ENCODE measurements at places on chromosomes 6 and 20. TPM values are rescaled to one million over a fixed set of nuclear protein-coding genes. Genes with fewer than 3 reads are reported as not detected.
A peak's percentile ranks its signal among the peaks of the same experiment; 100 is the strongest.

DNA sequence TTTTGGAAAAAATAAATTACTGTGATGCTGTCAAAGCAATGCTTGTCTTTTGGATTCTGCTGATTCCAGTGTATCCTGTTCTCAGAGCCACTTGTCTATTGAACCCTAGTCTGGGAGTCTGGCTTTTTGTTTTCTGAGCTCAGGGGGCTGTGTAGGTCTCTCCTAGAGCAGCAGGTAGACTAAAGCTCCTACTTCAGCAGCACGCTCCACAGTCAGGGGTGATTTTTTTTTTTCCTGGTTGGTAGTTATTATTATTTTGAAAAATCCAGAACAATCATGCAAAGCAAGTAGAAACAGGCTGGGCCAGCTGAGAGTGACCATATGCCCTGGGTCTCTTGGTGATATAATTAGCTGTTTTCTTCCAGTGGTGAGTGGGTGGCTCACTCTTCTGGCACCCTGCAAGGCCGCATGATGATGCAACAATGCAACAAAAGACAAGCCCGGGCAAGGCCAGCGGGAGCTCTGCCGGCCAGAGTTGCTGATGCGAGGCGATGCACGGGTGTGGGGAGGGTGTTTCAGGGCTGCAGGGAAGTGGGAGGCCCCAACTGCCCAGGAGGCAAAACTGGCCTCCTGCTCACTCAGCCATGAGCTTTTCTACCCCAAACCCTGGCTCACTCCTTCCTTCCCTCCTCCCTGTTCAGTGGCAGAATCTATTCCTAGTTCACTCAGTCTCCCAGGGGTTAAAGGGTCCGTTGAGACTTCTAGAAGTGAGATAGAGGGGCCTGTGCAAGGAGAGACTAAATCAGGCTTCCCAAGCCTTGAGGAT, 11.5 kb upstream of the CDKN1A start:
- H3K36me3 ChIP-seq, result no peaks in the 10 kb centered on the region
- no peak overlapping the region for H3K4me3 ChIP-seq
- H3K27ac ChIP-seq, result peak overlapping the region; percentile 91

Gene PCMT1
- total RNA-seq, result 104 TPM

- no peak overlapping the region for H3K27ac ChIP-seq
- DNase-seq, result no peak
- peaks cover 18% of the 10 kb centered on the region for H3K36me3 ChIP-seq
- no peaks in the 10 kb centered on the region for H3K4me1 ChIP-seq
- H3K4me3 ChIP-seq, result no peak overlapping the region
Observed at GRCh38 chr6:161151059-161151645, 122.7 kb downstream of the AGPAT4 start.

DNA sequence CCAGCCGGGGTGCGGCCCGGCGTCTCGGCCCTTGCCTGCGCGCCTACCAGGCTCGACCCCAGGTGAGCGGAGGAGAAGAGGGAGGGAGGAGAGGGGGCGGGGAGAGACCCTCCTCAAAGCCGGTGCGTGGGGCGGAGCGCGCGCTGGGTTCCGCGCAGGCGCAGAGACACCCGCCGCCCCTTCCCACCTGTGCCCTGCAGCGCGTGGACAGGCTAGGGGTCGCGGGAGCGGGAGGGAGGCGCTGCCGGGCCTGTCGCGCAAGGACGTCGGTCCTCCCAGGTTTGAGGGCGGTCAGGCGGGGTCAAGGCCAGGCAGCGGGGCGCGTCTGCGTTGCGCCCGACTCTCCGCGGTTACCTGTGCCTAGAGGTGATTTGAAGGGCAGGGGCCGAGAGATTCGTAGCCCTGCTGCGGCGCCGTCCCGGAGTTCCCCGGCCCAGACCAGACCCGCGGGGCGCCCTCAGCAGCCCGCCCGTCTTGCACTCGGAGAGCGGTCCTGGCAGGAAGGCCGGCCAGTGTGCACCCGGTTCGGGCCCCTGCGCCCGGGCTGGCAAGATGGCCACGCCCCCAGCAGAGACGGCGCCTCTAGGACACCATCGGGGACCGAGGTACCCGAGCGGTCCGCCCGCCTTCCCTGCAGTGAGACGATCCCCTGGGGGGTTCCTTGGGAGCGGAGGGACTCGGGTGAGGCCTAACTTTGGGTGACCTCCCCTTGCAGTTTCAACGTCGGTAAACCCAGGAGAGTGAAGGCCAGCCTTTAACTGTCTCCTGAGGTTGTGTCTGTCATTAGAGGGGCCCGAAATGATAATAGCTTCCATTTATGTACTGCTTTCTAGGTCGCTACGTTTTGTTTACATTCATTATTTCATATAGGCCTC, 546 bp downstream of the C6orf136 start:
- H3K27ac ChIP-seq, result peak overlapping the region; percentile 44
- H3K27me3 ChIP-seq, result no peaks in the 10 kb centered on the region
- H3K4me1 ChIP-seq, result peaks cover 9% of the 10 kb centered on the region
- H3K36me3 ChIP-seq, result peaks cover 24% of the 10 kb centered on the region
- peak; percentile 96 for DNase-seq

Gene RIMS4
- 0.29 TPM for total RNA-seq

GRCh38 chr20:11214256-11214840, 540.5 kb upstream of the JAG1 start:
- H3K36me3 ChIP-seq, result no peaks in the 10 kb centered on the region
- no peak for DNase-seq
- no peak overlapping the region for H3K27ac ChIP-seq
- no peaks in the 10 kb centered on the region for H3K27me3 ChIP-seq
- peaks cover 20% of the 10 kb centered on the region for H3K4me1 ChIP-seq
- H3K4me3 ChIP-seq, result no peak overlapping the region

Gene GABRR2
- not detected for total RNA-seq

Gene CLPSL2
- total RNA-seq, result not detected

- no peak for DNase-seq
- H3K27me3 ChIP-seq, result no peaks in the 10 kb centered on the region
- no peaks in the 10 kb centered on the region for H3K36me3 ChIP-seq
Observed at GRCh38 chr6:161630674-161631073, 356.8 kb upstream of the AGPAT4 start.

DNA sequence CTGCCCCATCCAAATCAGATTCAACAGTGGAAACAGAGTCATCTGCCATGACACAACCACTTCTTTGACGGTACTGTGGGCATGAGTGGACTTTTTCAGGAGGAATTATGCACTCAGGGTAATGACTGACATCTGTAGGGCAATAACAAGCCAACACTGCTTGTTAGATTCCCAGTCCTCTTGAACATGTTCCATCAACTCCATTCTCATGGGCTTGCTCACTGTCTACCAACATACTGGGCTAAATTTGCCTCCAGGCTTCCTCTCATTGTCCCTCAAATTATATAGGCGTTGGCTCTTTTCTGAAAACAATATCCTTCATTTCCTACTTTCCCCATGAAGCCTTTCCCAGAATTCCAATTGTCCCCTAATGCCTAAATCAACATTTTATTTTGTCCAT, 43.1 kb downstream of the ANKEF1 start:
- no peak for DNase-seq
- H3K27me3 ChIP-seq, result no peaks in the 10 kb centered on the region
- no peak overlapping the region for H3K27ac ChIP-seq

GRCh38 chr20:15703171-15703911, 869.9 kb downstream of the KIF16B start:
- peak overlapping the region; percentile 89 for H3K27ac ChIP-seq
- H3K4me3 ChIP-seq, result no peak overlapping the region
- peaks cover 27% of the 10 kb centered on the region for H3K4me1 ChIP-seq
- DNase-seq, result peak; percentile 92
- no peaks in the 10 kb centered on the region for H3K36me3 ChIP-seq

DNA sequence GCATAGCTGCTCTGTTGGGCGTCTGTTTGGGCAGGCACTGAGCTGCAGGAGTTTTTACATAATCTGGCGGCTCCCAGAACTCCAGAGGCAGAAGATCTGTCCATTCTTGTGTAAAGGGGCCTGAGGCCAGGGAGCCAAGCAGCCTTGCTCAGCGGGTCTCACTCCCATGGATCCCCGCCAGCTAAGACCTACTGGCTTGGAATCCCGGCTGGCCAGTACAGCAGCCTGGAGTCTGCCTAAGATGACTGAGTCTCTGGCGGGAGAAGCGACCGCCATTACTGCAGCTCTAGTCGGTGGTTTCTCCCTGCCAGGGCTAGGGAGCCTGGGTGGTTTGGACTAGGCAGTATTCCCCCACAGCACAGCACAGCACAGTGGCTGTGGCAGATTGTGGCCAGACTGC, 268.4 kb upstream of the SYNCRIP start:
- no peaks in the 10 kb centered on the region for H3K27me3 ChIP-seq
- DNase-seq, result no peak
- no peaks in the 10 kb centered on the region for H3K4me1 ChIP-seq
- no peak overlapping the region for H3K4me3 ChIP-seq

Gene FNDC11
- under 0.01 TPM for total RNA-seq

DNA sequence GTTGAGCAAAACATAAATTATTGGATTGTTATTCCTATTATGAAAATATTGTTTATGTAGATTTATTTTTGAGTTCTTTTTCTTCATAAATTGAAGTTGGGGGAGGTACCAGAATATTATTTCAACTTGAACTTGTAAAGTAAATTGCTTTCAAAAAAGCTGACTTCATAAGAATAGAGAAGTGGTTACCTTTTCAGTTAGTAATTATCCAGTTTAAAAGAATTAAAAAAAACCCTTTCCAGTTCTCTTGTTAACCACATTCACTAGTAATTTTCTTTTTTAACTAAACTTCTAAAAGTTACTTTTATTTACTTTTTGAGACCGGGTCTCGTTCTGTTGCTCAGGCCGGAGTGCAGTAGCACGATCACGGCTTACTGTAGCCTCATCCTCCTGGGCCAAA, 124.3 kb downstream of the CDKAL1 start:
- no peak overlapping the region for H3K4me3 ChIP-seq
- no peaks in the 10 kb centered on the region for H3K36me3 ChIP-seq
- H3K27ac ChIP-seq, result no peak overlapping the region
- H3K27me3 ChIP-seq, result no peaks in the 10 kb centered on the region
- no peak for DNase-seq

DNA sequence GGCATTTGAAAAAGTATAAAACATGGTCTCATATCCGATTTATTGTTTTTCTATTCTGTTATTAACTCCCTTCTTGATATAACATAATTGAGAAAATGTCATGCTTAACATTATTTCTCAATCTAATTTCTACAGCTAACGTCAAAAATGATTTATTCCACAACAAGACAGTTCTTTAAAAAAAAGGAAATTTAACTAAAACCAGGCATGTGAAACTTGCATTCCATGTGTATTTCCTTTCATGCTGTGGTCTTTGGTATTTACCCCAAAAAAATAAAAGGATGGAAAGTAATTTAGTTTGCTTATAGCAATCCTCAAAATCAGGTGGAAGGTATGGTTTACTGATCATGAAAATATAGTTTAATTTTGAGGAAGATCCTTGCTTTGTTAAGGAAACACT, 142.8 kb downstream of the COL21A1 start:
- H3K4me1 ChIP-seq, result peaks cover 6% of the 10 kb centered on the region
- no peak overlapping the region for H3K4me3 ChIP-seq
- H3K27ac ChIP-seq, result no peak overlapping the region
- no peak for DNase-seq
- no peaks in the 10 kb centered on the region for H3K36me3 ChIP-seq

GRCh38 chr20:10902174-10902573, 228.4 kb upstream of the JAG1 start:
- no peaks in the 10 kb centered on the region for H3K36me3 ChIP-seq
- H3K4me1 ChIP-seq, result peaks cover 5% of the 10 kb centered on the region
- no peak overlapping the region for H3K27ac ChIP-seq
- no peaks in the 10 kb centered on the region for H3K27me3 ChIP-seq
